ENCODE measurements at places on chromosomes 12 and 14.

GRCh38 chr14:66268802-66269334 lies 217.3 kb upstream of the CCDC196 start:
- DNase-seq = no peak

DNA sequence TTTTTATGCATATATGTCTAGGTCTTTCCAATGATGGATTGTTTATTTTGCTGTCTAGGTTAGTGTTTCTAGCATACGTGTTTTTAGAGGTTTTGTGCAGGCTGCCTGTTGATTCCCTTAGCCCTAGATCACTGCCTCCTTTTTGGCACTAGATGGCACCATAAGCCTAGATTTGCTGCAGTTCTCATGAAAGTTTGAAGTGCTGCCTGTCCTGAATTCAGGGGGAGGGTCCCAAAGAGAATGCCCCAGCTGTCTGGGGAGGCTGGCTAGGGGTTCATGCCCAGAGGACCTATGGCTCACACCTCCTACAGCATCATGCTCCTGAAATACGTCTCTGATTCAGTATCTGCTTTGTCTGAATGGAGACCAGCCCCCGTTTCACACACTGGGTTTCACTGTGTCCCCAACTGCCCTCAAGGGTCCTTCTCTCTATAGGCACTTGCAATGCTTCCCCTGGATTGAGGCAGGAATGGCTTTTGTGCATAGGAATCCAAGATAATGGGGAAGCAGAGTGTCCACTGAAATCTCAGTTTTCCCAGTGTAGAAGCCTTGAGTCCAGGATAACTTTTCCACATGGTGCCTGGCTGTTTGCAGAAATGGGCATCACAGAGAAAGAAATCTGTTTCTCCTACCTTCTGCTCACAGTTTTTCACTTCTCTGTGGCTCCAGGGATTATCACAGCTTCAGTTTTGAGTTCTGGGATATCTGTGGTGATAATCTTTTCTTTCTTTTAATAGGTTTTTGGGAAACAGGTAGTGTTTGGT lies 14.2 kb upstream of the TXNRD1 start:
- no peak for DNase-seq

DNA sequence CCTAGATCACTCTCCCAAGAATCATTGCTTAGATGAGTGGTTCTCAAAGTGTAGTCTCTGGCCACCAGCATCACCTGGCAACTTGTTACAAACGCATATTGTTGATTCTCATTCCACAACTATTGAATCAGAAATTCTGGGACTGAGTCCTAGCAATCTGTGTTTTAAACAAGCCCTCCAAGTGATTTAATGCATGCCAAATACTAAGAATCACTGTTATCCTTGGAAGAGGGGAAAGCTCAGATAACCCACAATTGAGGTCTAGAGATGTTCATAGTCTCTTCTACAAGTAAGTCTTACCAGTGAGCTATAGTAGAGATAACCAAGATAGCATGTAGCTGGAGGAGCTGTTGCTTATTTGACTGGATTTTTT lies 666.6 kb downstream of the DIO2 start:
- DNase-seq = no peak

DNA sequence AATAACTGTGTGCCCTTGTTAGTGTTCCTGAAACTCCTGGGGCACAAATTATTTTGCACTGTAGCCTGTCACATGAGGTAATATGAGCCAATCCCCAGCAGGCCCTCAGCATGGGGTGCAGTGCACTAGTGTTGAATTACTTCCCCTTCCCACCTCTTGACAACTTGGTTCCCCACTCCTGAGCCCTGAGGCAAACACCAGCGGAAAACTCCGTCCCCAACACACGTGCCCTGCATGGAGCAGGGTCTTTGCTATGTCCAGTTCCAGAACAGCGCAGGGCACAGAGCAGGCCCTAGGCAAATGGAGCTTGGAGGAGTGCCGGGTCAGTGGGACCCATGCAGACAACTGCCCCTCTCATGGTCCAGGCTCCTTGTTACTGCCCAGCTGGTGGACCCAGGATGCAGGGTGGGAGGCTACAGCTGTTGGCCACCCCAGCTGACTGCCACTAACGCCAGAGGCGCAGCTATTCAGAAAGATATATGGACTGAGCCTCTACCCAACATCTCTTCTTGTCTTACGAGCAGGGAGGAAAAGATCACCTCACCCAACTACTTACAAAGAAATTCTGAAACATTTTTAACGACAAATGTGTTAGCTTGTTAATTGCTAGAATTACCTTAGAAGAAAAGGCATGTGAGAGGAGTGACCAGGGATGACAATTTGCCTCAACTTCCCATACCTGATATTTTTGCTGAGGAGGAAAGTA lies 71.6 kb downstream of the NT5DC3 start:
- no peak for DNase-seq

Data from suprapubic skin (tissue), 4 donors.